ENCODE measurements at places on chromosomes 13 and 19.

DNA sequence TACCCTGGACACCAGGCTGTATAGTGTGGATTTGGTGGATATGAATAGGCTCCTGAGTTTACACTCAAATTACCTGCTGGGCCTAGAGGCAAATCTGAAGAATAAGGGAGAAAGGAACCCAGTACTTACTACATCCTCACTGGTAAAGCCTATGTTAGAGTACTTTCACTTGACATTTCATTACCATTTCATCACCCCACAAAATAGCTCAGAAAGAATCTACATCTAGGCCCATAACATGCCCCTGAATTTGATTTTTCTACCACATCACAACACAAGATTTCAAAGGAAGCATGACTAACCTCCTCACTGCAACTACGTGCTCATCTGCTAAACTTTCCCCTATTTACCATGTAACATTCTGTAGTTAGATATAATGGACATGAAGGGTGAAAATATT lies 43.3 kb downstream of the VWA8 start:
- DNase-seq = no peak

DNA sequence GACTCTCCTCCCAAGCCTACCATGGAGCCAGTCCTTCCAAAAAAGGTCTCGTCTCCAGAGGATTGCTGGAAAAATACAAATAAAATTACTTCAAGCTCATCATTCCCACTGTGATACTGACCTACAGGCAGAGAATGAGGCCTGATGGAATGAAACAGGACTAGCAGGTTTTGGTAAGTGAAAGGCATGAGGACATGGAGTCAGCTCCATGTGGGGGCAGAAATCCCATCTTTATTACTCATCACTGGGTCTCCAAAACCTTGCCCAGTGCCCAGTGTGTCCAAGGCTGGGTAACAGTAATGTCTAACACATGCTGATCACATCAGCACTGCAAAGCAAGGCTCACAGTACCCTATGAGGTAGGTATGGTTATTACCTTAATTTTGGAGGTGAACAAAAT lies 235.4 kb downstream of the DNAJC15 start:
- no peak for DNase-seq

DNA sequence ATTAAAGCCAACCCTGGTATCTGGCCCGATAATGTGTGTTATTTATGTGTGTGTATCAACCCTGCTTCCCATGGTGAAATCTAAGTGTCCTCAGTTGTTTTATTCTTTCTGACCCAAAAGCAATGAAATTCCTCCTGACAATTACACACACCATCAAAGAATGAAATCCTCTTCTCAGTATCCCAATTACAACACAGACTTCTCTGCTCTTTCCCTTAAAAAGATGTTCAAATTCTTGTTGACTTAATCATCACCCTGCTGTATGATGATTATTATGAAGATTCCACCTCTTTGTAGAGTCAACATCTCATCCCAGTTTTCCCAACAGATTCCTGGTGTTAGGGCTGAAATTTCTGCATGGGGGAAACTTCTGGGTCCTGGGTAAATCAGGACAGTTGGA lies 8.9 kb upstream of the TRPC4 start:
- DNase-seq = no peak

- DNase-seq = no peak
Measured at GRCh38 chr19:31451686-31452330, 102.6 kb upstream of the TSHZ3 start.

- no peak for DNase-seq
Measured at GRCh38 chr13:41059456-41060081, 1.7 kb upstream of the WBP4 start.

DNA sequence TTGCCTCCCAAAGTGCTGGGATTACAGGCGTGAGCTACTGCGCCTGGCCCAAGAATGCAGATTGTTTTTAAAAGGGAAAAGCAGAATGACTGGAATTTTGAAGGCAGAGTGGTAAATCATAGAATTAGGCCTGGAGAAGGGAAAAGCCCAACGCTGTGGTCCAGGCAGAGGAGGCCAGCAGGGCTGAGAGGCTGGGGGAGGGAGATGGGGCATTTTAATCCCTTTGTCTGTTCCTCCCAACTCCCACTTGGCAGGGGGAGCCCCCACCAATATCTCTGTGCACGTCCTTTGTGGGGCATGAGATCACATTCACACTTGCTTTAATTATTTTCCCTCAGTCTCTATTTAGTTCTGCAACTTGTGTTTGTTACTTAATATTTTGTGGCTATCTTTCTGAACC lies 54.4 kb upstream of the RANBP3 start:
- peak; percentile 56 for DNase-seq

DNA sequence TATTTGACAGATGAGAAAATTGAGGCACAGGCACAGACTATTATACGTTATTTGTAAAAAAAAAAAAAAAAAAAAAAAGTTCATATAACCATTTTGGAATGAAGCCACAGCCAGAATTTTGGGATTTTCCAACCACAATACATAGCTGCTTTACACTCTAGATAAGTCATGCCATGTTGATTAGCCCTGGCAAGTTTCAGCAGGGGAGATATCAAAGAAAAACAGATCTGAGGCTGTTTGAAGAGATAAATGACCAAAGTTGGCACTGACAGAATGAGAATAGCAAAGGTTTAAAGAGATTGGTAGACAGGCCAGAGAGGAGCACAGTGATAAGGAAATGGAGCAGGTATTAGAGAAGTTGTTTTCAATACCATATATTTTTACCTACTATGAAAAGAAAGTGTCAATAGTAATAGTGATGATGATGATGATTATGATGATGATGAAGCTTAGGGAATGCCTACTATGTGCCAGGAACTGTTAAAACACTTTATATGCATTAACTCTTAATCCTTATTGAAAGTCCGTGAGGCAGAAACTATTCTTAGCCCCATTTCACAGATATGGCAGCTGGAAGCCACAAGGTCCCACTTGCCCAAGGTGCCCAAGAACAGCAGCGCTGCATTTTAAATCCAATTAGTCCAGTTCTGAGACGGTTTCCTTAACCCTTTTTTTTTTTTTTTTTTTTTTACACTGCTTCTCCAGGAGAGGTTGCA lies 105.5 kb downstream of the MBNL2 start:
- no peak for DNase-seq

DNA sequence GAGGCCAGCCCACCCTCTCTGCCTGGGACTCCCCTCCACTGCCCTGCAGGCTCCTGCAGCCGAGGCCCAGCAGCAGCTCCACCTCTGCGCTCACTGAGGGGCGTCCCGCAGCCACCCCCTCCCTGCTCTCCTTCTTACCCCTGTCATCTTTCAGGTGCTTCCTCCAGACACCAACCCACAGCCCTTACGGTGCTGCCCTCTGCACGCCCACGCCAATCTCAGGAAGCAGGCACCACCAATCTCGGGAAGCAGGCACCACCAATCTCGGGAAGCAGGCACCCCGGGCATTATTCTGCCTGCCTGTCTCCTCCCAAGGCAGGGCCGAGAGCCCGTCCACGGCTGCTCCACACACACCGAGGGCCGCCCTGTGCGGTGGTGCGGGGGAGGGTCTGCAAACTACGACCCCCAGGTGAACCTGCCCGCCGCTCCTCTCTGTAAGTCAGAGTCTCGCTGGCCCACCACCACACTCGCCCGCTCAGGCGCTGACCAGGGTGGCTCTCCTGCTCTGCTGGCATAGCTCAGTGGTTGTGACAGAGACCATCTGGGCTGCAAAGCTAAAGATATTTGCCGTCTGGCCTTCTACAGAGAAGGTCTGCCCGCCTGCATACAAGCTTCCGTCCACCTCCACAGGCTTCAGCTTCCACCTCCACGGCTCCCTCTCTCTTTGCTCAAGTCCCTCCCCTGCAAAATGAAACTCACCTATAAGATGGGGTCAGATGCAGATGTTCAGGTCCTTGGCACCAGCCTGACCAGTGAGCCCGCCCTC lies 2.9 kb downstream of the LSM7 start:
- no peak for DNase-seq

DNA sequence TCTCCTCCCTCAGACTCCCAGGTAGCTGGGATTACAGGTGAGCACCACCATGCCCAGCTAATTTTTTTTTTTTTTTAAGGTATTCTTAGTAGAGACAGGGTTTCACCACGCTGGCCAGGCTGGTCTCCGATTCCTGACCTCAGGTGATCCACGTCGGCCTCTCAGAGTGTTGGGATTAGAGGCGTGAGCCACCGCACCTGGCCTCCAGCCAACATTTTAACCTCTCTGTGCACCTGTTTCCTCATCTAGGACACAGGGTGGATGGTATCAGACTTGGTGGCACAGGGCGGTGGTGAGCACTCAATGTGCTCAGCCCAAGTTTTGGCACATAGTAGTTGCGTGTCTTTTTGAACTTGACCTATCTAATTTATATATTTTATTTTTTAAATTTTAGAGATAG lies 12.5 kb downstream of the APBA3 start:
- DNase-seq = no peak

GRCh38 chr19:51640386-51640785 lies 6.2 kb downstream of the SIGLEC14 start:
- DNase-seq = no peak

GRCh38 chr19:41316306-41316920 lies 6.4 kb downstream of the CCDC97 start:
- no peak for DNase-seq

DNA sequence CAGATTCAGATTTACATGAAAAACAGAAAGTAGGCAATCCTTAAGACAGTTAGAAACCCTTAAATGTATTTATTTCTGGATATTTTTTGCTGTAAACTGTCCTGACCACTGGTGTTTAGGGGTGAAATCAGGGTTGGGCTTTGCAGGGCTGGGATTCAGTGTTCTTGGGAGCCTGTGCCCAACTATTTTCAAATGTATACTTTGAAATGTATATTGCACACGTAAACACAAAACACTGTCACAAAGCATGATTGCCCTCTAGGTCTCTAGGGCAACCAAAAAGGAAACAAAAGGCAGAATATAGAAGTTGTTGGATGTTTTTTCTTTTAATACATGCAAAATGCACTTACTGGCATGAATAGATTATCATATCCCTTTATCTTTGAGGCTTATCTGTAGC lies 1185.4 kb downstream of the DIAPH3 start:
- no peak for DNase-seq

DNA sequence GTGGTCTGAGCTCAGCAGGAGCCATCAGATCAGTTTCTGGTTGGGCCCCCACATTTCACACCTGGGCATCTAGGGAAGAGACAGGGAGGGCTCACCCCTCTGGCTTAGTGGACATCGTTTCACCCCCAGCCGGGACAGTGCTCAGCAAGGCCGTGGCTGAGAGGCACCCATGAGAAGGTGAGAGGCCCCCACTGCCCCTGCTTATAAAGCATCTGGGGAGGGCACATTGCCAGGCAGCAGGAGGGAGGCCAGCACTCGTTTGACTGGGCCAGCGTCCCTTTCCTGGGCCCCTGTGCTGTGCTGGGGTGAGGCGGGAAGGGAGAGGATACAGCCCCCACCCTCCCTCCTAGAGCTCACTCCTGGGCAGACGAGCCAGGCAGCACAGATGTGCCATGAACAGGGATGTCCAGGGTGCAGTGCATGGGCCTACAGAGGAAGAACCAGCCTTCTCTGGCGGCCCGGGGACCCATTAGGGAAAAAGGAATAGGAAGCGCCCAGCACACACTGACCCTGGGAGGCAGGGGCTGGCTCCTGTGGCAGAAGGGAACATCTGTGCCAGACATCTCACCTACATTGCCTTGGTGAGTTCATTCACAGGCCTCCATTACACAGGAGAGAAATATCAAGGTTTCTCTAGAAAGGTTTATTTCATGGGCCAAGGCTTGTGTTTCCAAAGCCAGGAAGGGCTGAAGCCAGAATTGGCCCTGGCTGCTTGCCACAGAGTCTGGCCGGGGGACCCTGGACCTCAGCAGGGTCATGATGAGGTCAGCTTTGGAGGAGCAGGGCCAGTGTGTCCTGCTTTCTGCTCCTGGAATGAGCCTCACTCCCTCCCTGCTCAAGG lies 7.7 kb downstream of the AP1M1 start:
- no peak for DNase-seq

DNA sequence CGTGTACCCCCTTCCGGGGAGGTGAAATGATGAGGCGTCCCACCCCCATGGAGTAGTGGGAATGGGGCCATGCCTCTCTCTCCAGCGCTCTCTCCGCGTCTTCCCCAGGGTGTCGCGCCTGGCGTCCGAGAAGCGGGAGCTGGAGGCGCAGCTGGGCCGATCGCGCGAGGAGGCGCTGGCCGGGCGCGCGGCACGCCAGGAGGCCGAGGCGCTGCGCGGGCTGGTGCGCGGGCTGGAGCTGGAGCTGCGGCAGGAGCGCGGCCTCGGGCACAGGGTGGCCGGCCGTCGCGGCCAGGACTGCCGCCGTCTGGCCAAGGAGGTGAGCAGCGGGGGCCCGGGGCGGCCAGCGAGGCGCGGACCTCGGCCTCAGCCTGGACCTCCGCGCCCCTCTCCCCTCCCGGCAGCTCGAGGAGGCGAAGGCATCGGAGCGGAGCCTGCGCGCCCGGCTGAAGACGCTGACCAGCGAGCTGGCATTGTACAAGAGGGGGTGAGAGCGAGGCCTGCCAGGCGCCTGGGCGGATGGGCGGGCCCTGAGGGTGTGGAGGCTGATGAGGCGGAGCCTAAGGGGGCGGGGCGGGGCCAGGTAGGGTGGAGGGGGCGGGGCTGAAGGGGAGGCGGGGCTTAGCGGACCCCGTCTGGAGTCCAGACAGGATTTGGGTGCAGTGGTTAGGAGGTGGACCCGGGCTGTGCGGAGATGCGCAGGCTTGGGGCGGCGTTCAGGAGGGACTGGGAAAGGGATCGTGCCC lies 7.7 kb downstream of the PGLYRP1 start:
- peak; percentile 94 for DNase-seq

- DNase-seq = no peak
Measured at GRCh38 chr13:114063545-114064449, 68.6 kb downstream of the RASA3 start.

DNA sequence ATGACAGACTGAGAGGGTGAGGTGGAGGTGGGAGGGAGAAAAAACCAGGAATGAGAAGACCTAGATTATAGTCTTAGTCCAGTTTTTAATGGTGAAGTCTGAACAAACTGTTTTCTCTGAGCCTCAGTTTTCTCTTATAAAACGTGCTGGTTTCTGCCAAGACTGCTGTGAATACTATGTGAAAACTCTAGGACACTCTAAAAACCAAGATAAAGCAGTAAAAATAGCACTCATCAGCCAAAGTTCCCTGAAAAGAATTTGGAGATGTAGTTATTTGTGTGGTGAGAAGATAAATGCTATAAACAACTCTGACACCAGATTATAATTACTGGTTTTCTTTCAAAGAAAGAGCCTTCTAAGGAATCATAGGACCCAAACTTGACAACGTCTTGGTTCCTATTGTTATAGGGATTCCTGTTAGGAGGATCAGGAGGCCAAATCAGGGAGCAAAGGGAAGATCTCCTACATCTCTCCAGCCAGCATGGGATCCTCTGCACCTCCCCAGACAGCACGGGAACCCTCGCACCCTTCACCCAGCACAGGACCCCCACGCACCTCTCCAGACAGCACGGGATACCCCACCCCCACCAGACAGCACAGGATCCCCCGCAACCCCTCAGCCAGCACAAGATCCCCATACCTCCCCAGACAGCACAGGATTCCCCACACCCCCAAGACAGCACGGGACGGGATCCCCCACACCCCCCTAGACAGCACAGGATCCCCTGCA lies 130.2 kb downstream of the MIPEP start:
- DNase-seq = no peak

- DNase-seq = no peak
Measured at GRCh38 chr13:61975001-61975400, 559.4 kb upstream of the PCDH20 start.

- no peak for DNase-seq
Measured at GRCh38 chr19:56837004-56837403, 3.5 kb downstream of the PEG3 start.

GRCh38 chr19:57302727-57303401 lies 17.4 kb upstream of the ZNF543 start:
- no peak for DNase-seq

- DNase-seq = peak; percentile 97
Measured at GRCh38 chr19:47719047-47719859, 6.0 kb downstream of the EHD2 start.

All from lower leg skin (tissue), 4 donors.